ENCODE measurements at places on chromosomes 1 and 21. TPM values are rescaled to one million over a fixed set of nuclear protein-coding genes. Genes with fewer than 3 reads are reported as not detected.

REG4 gene
- not detected for total RNA-seq

PLA2G2E gene
- not detected for total RNA-seq

INAVA gene
- 2.8 TPM for total RNA-seq

EVI5 gene
- total RNA-seq = 3.0 TPM

UBAP2L gene
- total RNA-seq = 101 TPM

TNFRSF9 gene
- 10.5 TPM for total RNA-seq

DNA sequence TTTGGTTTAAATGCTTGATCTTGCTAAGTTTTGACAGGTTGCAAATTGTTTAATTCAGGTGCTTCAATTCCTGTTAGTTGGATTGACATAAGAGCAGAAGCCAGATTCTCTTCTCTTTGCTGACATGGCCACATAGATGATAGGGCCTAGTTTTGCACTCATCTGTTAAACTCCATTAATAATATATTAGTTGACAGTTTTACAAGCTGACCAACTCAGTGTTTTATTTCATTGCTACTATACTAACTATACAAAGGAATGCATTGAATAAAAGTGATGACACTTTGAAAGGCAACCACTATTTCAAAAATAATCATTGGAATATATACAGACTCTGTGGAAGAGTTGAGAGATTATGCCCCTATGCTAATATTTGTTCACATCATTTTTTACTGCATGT is 255.6 kb upstream of the DPYD start:
- DNase-seq = peak; percentile 4

DNA sequence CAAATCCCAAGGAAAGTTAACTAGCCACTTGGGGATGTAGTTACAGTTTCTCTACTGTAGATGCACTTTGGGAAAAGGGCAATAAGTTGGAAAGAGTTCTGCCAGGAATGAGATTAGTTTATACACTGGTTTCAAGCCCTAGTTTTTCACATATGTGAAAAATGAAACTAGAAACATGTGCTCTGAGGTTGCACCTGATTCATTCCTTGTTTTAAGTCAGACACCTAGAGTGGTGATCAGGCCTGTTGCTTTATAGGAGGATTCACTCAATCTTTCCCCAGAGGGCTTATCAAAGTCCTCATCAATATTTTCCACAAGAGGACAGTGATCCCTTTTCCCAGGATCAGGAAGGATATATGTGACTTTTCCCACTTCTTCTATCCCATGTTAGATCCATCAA is 515.9 kb upstream of the PKN2 start:
- no peak for DNase-seq

DNA sequence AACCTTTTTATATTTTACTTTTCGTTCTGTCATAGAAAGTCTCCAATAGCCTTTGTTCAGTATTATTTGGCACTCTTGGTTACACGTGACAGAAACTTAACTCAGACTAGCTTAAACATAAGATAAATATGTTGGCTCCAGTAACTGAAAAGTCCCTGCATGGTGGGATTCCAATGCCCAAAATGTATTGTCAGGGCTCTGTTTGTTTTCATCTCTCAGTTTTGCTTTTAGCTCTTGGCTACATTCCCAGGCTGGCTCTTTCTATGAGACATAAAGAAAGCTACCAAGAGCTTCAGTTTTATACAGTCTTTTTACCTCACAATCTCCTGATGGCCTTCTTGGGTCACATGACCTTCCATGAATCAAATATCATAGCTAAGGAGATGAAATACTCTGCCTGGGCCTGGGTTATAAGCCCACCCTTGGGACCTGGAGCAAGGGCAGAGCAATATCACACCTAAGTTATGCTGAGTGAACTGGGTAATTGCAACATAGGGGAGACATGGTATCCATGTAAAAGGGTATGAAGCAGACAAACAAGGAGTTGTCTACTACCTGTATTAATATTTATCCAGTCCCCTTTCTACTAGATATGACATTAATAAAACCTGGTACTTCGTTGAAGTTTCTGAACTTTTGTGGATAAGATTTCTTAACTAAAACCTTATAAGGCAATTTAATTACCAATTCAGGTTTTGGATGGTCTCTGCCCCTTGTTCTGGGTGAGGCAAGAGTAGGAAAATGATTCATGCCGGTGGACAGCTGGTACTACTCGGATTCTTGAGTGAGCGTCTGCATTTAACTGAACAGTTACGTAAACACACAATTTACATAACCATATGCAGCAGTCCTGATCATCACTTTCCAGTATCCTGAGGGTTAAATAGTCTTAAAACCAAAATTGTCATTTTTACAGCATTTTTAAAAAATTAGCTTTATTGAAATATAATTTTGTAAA is 442.3 kb downstream of the GPATCH2 start:
- DNase-seq = no peak

DNA sequence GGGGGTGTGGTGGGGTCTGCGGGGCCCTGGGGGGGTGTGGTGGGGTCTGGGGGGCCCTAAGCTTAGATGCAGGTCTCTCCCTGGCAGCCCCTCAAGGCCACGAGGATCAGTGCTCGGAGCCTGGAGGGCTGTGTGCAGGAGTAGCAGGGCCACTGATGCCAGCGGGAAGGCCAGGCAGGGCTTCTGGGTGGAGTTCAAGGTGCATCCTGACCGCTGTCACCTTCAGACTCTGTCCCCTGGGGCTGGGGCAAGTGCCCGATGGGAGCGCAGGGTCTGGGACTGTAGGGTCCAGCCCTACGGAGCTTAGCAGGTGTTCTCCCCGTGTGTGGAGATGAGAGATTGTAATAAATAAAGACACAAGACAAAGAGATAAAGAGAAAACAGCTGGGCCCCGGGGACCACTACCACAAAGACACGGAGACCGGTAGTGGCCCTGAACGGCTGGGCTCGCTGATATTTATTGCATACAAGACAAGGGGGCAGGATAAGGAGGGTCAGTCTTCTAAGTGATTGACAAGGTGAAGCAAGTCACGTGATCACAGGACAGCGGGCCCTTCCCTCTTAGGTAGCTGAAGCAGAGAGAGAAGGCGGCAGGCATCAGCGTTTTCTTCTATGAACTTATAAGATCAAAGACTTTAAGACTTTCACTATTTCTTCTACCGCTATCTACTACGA is 8.7 kb downstream of the RNF223 start:
- DNase-seq = no peak

GRCh38 chr1:97778718-97779117 is 142.1 kb downstream of the DPYD start:
- DNase-seq = no peak

DNA sequence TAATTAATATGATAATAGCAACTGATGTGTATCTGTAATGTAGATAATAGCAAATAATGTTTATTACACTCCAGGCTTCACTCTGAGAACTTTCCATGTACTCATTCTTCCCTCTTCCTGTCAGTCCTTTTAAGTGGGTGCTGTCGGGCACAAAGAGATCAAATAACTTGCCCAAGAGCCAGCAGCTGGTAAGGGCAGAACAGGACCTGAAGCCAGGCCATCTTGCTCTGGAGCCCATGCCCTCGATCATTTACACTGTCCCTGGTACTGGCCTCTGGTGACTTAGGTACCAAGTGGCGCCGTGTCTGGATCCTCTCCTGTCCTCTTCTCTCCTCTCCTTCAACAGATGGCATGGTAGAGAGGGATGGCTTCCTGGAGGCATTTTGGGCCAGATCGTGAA is 97.2 kb downstream of the VPS13D start:
- DNase-seq = no peak

GRCh38 chr1:100700586-100700985 is 19.0 kb upstream of the VCAM1 start:
- peak; percentile 59 for DNase-seq

DNA sequence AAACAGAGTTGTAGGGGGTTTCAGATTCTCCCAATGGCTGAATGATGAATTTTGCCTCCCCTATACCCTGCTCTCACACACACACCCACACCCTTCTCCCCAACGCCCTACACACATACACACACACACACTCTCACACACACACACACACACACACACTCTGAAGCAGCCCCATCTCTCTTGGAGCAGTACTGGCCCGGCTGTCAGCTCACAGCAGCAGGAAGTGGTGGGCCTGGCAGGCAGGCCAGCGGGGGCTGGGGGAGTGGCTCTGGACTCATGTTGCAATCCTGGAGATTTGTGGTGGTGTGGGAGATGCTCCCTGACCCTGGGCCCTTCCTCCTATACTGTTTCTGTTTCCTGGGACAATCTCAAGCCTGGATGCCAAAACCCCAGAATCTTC is 2.2 kb downstream of the IKBKE start:
- peak; percentile 74 for DNase-seq

DNA sequence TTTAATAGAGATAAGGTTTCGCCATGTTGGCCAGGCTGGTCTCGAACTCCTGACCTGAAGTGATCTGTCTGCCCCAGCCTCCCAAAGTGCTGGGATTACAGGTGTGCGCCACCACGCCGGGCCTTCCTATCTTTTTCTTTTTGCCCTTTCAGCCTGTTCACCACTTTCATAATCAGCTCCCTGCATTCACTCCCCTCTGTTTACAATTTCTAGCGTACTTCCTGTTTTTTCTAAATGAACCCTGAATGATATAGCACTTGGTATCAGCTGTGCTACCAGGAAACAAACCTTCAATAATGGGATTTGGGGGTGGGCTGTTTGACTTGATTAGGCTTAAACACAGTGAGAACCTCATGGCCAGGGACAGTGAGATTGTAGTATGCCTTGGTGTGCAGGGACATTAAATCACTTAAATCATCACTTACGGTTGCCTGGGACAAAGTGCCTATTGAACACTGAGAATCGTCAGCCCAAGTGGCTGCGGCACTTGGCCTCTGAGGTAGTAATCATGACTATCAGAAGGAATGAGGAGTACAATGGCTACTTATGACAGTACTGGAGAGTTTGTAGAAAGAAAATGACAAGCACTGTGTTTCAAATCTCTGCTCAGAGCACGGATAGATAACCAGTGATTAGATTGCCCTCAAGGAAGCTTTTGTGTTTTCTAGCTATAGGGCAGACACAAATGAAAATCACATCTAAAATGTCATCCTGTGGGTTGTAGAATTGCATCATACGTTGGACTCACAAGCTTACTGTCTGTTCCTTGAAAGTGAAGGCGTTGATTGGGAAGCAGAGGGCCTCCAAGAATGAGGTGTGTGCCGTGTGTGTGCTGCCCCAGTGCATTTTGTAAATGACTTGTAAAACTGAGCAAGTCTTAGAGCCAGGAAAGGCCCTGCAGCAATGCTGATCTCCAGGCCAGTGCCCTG is 661.8 kb downstream of the MATN1 start:
- no peak for DNase-seq

DNA sequence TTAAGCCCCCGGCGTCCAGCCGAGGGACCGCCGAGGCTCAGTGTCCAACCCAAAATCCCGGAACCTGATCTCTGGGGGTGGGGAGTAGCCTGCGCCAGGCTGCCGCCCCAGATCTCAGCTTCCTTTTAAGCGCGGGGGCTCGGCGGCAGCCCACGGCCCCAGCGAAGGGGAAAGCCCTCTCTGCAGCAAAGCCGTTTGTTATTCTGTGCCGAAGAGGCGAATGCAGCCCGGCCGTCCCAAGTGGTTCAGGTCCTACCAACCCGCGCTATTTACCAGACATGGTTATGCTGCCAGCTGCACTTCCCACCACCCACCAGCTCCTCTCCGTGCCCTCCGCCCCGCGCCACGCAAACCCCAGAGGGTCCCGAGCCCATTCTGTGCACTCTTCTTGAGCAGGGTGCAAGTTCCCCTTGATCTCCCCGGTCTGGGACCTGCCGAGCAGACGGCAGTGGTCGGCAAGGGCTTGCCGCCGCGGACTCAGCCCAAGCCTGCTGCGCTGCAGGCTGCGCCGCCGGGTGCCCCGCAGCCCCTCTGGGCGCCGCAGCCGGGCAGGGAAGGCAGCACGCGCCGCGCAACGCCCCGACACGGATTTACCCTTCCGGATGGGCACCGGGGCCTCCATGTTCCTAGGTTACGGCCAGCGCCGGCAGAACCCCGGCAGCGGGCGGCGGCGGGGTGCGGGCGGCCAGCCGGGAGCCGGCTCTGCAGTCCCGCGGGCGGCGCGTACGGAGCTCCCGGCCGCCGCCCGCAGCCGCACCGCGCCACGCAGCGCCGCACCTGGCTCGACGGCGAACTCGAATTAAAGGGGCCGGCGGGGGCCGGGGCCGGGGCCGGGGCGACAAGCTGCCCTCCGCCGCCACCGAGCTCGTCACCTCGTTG is 738 bp upstream of the KCNA2 start:
- no peak for DNase-seq

GRCh38 chr1:222547260-222547614 is 667 bp downstream of the HHIPL2 start:
- DNase-seq = no peak

- DNase-seq = peak; percentile 38
Observed at GRCh38 chr1:91885213-91885715, 687 bp downstream of the TGFBR3 start.

DNA sequence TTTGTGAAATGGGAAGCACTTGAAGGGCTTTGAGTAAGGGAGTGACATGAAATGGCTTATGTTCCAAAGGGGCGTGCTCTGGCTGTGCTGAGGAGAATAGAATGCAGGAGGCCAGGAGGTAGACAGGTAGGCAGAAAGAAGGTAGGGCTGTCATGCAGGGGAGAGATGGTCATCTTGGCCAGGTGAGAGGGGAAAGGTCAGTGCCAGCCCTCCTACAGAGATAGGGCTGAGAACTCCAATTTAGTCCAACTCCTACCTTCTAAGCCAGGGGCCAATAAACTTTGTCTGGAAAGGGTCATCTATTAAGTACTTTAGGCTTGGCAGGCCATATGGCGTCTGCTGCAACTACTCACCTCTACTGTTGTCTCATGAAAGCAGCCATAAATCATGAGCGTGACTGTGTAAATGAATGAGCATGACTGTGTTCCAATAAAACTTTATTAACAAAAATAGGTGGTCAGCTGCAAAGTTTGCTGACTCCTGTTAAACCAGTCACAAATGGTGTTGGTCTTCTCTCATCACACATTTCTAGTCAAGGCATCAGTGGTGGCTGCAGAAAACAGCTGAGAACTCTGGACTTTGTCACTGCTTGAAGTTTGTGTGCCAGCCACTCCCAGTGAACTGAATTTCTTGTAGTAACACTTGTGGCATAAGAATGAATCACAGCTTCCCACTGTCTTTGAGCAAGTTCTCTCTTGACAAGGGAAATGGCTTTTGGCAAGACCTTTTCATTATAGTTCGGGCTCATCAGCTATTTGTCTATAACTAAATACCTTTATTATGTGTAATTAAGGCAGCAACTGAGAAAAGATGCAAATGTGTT is 32.0 kb upstream of the CD2 start:
- peak; percentile 28 for DNase-seq

GRCh38 chr1:198639671-198640143 is 867 bp downstream of the PTPRC start:
- DNase-seq = no peak

- DNase-seq = no peak
Observed at GRCh38 chr1:19484338-19484797, 971 bp downstream of the CAPZB start.

DNA sequence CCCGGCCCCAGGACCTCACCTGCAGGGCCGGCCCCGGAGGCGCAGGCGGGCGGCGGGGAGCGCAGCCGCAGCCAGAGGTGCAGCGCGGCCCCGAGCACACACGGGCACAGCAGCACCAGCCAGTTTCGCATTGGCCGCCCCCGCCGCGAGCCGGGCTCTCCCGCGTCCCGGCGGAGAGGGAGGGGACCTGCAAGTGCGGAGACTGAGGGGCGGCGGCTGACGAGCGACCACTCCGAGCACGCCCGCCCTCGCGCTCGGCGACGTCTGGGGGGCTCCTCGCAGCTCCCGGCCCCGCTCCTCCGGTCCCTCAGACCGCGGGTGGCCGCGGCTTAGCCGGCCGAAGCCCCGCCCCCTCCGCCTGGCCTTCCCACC is at the start of gene B3GALNT2:
B3GALNT2 (minus strand) TSS at position 331 of the 372 bp plus-strand sequence; CDS start at position 131, 200 bp downstream.
- DNase-seq = no peak

- DNase-seq = no peak
Observed at GRCh38 chr21:38041493-38041892, 125.2 kb upstream of the KCNJ6 start.

GRCh38 chr1:164617377-164618201 is 58.6 kb downstream of the PBX1 start:
- DNase-seq = peak; percentile 26

- peak; percentile 97 for DNase-seq
Observed at GRCh38 chr1:36450270-36450918, at the start of gene OSCP1. Gene OSCP1, minus strand, starts transcription at chr1:36450451. Its CDS starts 82 bp downstream, at chr1:36450369.

Measured in M059J (cell line).